ENCODE measurements at places on chromosomes 13 and 19.

DNA sequence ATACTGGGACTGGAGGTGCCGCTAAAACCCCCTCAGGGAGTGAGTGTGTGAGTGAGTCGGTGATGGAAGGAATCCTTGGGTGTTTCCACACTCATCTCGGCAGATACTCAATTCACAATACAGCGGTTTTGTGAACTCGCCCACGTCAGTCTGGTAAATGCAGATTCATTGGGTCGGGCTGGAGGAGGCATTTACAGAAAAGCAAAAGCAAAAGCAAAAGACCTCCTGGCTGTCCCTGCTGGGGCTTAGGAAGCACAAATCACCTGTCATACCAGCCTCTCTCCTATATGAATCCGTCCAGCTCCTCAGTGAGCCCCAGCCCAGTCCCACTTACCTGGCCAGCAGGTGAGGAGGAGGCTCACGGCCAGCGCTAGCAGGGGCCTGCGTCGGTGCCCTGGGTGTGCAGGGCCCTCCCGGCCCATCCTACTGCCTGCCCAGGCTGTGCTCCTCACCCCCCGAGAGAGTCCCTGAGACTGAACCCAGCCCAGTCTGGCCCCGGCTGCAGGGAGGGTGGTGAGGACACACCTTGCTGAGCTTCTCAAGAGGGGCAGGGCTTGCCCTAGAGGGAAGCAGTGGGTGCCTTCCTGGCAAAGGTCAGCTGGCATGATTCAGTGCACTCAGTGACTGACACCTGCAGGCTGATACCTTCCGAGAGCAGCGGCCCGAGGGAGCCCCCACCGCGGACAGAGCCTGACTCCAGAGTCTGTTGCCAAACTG lies at the start of gene MUC16:
TSS of gene MUC16 (minus strand) at position 475 of the 717 bp plus-strand sequence.
- no peak for DNase-seq

GRCh38 chr19:6556480-6557195 lies 25.8 kb downstream of the TNFSF9 start:
- no peak for DNase-seq

- no peak for DNase-seq
These were observed 27.1 kb downstream of the LNX2 start for GRCh38 chr13:27593267-27593666.

- DNase-seq: no peak
These were observed 761.5 kb downstream of the EFNB2 start for GRCh38 chr13:105773863-105774538.

GRCh38 chr19:38682872-38683392 lies 35.5 kb downstream of the ACTN4 start:
- DNase-seq: no peak

GRCh38 chr19:15471639-15472101 lies 7.3 kb upstream of the RASAL3 start:
- DNase-seq: no peak

DNA sequence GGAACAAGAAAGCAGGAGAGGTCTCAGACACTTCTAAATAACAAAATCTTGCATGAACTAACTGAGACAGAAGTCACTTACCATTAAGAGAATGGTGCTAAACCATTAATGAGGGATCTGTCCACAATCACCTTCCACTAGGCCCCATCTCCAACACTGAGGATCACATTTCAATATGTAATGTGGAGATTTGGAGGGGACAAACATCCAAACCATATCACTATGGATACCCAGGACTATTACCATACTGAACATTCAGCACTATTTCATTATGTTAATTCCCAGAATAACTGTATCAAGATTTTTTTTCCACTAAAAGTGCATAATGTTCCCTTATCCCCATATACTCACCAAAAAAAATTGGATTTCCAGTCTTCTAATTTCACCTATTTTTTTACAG lies 491.8 kb downstream of the LMO7 start:
- DNase-seq: no peak

DNA sequence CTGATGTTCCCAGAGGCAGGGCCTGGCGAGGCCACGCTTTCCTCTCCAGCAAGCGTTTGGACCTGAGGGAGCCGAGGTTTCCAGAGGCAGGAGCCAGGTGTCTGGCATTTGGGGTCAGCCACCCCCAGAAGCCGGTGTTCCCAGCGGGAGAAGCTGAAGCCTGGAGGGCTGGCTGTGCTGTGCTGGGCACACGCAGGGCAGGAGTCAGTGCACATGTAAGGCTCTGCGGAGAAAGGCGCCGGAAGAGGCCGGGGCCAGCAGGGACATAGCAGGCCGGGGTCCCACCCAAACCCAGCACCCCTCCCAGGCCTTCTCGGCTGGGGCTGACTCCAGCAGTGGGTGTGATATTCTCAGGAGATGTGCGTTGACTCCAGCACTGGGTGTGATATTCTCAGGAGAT lies 31.6 kb downstream of the MCF2L start:
- no peak for DNase-seq

GRCh38 chr13:112888238-112889111 lies 80.5 kb upstream of the MCF2L start:
- no peak for DNase-seq

GRCh38 chr19:58009666-58010301 lies 7.2 kb upstream of the ZNF606 start:
- no peak for DNase-seq

- DNase-seq: no peak
These were observed 13.2 kb upstream of the EID2 start for GRCh38 chr19:39553082-39553652.

GRCh38 chr13:36736119-36736726 lies 62.4 kb downstream of the SERTM1 start:
- DNase-seq: no peak

GRCh38 chr13:113732176-113732960 lies 26.7 kb upstream of the TMEM255B start:
- DNase-seq: no peak

- DNase-seq: no peak
These were observed 8.4 kb upstream of the LRG1 start for GRCh38 chr19:4548238-4548584.

DNA sequence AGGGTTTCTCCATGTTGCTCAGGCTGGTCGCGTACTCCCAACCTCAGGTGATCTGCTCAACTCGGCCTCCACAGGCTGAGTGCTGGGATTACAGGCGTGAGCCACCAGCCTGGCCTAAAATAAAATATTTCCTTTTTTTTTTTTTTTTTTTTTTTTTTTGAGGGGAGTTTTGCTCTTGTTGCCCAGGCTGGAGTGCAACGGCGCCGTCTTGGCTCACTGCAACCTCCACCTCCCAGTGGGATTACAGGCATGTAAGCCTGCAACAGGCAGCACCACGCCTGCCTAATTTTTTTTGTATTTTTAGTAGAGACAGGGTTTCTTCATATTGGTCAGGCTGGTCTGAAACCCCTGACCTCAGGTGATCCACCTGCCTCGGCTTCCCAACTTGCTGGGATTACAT lies 4.9 kb downstream of the ZNF506 start:
- DNase-seq: no peak

- no peak for DNase-seq
These were observed 7.9 kb downstream of the PBX4 start for GRCh38 chr19:19610376-19611202.

- DNase-seq: no peak
These were observed 11.3 kb downstream of the LILRB4 start for GRCh38 chr19:54674021-54674617.

DNA sequence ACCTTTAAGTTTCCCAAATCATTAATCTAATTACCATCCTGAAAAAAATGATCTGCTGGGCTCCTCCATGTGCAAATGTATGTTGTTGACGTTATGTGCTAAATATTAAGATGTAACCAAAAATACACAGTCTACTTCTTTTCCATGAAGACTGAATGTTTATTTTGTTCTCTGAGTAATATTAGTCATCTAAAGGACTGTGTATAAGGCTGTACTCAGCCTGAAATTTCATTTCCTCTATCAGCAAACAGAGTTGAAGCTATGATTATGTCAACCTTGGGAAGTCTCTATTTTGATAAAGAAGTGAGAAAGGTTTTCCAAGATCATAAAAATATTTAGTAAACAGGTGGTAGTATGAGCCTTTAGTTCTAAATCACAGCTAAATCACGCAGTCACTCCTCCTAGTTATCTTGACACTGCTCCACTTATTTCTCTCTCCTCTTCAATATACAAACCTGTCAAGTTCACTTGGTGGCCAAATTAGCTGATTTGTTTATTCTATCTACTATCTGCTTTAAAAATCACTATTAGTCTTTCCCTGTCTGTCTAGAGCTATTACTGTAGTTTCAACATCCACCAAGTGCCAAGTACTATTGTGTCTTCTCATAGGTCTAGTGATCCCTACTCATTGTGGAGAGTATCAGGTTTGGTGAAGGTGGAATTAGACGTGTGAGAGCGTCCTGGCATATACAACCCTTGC lies 211.7 kb upstream of the STARD13 start:
- DNase-seq: no peak

DNA sequence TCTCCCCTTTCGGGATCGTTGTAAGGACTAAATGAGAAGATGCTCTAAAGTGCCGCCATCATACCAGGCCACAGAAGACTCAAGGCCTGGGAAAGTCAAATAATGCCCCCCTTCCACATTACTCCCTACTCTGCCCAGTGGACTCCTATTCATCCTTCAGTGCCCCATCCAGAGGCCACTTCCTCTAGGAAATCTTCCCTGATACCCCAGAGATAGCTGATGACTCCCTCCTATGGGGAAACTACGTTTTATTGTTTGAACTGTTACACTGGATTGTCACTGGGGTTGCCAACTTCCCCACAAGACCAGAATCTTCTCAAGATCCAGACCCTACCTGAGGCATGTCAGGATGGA lies 14.2 kb downstream of the MEIS3 start:
- no peak for DNase-seq

DNA sequence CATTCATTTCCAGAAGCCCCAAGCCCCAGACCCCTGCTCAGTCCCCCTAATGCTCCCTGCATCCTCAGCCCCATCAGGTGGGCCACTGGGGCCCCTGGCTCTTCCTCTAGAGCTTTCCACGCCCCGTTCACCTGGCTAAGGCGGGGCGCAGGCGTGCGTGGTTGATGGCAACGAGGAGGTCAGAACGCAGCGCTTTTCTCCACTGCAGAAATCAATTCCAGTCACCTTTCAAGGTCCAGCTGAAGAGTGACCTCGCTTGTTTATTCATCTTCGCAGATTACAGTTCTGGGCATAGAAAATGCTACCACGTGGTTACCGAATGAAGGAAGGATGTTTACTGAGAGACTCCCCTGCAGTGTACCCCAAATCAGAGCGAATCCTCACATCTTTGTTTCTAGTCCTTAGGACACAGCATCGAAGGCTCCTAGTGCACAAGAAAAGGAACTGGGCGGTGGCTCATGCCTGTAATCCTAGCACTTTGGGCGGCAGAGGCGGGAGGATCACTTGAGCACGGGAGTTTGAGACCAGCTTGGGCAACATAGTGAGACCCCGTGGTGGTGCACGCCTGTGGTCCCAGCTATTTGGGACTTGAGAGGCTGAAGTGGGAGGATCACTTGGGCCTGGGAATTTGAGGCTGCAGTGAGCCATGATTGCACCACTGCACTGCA lies 828 bp upstream of the PBX4 start:
- DNase-seq: no peak

DNA sequence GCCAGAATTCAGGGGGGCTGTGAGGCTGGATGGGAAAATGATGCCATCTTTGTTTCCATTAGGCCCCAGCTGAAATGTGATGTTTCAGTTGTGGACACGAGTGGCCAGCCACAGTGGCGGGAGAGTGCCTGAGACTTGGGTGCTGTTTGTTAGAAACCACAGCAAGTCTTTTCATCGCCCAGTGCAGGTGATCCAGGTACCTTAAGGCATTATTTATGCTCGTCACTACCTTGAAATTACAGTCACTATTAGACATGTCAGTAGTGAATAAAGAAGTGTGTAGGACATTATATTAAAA lies 82.5 kb upstream of the TM9SF2 start:
- no peak for DNase-seq

DNA sequence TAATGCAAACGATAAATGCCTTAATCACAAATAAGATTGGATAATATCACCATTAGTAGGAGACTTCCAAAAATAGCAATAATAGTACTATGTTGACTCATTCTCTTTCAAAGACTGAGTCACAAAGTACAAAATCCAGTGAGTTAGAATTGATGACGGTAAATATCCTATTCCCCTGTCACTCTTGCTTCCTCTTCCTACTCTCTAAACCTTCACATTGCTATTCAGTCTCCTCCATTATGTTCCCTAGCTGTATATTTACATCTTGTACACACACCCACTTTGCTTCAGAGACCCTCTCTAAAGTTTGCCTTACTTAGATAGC lies 26.3 kb upstream of the INTS6 start:
- no peak for DNase-seq

DNA sequence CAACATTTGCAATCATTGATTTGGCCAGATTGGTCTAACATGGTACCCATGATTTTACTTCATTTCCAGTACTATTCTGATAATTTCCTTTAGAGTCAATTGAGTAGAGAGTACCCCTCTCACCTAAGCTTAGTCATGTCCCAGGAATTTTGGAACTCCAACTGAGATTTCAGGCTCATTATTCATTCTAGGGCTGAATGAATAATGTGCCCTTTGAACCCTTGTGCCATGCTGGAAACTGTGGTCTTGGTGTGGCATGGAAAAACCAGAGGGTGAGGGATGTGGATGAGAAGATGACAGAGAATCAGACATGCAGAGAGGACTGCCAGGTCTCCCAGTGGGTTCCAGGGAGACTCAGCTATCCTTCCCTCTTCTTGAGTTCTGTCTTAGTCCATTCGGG lies 30.2 kb downstream of the ITM2B start:
- DNase-seq: no peak

- DNase-seq: no peak
These were observed 197.1 kb upstream of the IRS2 start for GRCh38 chr13:109983447-109983846.

GRCh38 chr13:33194820-33195692 lies 90.5 kb downstream of the STARD13 start:
- no peak for DNase-seq

DNA sequence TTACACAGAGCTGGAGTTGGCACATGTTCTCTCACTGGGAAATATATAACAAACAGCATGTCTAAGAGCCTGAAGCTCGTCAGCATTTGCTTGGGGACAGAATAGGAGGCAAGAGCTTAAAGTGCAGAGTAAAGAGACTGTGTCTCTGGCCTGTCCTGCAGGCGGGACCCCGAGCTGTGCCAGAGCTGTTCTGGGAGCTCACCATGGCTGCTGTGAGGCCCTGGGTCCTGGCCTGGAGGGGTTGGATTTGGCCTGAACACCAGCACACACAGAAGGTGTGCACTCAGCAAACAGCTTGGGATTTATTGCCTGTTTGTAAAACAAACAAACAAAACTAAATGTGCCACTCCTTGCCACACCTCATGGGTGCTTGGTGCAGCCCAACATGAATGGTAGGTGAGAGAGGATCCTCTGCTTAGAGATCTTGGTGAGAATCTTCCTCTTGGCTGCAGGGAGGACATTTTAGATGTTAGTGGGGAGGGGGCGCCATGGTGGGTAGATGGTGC lies 60.9 kb downstream of the ERICH6B start:
- no peak for DNase-seq
